Glutamatergic neuron (in vitro differentiated cells): ENCODE measurements at places on chromosomes 4 and X. TPM values are rescaled to one million over a fixed set of nuclear protein-coding genes. Genes with fewer than 3 reads are reported as not detected.
A peak's percentile ranks its signal among the peaks of the same experiment; 100 is the strongest.

DNA sequence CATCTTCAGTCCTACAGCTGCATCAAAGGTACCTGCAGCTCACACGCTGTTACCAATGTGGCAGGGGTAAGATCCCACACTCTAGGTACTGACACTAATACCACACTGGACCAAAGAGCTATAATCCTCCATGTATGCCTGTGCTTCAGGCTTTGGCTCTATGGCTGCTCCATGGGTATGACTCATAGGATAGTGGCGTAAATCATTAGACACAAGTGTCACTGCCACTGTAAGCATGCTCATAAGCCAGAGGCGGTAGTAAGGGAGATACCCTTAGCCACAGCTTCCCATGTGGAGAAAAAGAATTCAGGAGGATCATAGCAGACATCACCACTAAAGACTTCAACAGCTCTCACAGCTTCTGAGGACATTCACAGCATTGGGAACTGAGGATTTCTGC is 287.5 kb downstream of the ACTRT1 start:
- DNase-seq: no peak

DNA sequence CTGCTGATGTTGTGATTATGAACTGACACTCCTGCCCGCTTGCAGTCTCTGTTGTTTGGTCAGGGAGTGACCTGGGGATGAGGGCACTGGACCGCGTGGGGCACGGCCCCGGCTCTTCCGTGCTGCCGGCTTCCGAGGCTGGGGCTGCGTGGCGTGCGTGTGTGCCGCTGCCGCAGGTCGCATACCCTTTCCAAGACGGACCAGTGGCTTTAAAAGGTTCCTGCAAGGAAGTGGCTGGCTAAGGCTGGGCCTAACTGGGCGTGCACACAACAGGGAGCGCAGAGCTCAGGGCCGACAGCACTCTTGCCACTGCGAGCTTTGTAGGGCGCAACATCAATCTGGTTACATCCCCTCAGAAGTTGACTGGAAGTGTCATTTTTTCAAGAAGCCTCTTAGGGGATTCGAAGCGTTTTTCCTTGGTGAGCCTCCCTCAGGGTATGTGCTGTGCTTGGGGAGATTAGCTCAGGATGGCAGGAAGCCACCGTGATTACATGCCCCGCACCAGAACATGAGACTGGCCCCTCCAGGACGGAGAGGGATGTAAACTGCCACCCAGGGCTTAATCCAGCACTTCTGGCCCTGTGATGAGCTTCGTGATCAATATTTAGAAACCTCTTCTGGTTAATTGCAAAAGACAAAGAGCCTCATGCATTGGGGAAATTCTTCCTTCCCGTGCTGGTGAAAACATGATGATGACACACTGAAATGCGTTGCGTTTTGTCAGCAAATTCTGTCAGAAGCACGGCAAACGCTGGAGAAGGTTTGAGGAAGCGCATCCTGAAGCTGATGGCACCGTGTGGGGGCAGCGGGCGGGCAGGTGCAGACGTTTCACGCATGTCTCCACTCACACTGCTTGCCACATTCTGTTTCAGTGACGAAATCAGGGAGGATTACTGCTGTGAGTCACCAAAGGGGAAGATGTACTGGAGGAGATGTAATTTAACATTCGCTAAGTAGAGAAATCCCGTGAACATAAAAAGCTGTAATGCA is 11.1 kb downstream of the MAEA start:
- DNase-seq: no peak

MAGEB3 gene
- total RNA-seq: not detected

- no peak for DNase-seq
Observed at GRCh38 chr4:7399440-7400234, 35.1 kb downstream of the PSAPL1 start.

DDX53 gene
- total RNA-seq: not detected

- no peak for DNase-seq
Observed at GRCh38 chr4:94767446-94767845, 9.7 kb downstream of the BMPR1B start.

DNA sequence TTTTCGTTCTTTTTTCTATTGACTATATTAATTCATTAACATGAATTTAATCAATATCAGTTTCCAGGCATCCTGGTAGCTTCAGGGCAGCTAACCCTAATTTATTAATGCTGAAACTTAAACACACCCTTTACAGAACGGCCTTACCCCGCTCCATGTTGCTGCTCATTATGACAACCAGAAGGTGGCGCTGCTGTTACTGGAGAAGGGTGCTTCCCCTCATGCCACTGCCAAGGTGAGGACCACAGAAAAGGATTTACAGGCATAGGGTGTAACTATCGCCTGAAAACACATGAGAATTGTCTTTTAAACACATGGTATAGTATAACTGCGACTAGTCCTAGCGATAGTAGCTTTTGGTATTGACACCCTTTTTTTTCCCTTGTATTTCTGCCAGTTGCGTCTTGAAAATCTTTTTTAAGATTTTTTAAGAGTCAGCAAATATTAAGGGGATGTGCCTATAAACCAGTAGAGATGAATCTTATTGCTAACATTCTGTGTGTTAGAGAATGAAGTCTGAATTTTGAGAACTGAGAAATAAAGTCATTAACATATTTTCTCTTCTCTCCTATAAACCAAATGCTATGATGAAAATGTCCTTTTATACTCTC is 229.0 kb downstream of the ANK2 start:
- DNase-seq: peak; percentile 78

NDUFC1 gene
- 19.4 TPM for total RNA-seq

GRCh38 chr4:7530932-7531639 is 96.4 kb upstream of the PSAPL1 start:
- DNase-seq: no peak

DNA sequence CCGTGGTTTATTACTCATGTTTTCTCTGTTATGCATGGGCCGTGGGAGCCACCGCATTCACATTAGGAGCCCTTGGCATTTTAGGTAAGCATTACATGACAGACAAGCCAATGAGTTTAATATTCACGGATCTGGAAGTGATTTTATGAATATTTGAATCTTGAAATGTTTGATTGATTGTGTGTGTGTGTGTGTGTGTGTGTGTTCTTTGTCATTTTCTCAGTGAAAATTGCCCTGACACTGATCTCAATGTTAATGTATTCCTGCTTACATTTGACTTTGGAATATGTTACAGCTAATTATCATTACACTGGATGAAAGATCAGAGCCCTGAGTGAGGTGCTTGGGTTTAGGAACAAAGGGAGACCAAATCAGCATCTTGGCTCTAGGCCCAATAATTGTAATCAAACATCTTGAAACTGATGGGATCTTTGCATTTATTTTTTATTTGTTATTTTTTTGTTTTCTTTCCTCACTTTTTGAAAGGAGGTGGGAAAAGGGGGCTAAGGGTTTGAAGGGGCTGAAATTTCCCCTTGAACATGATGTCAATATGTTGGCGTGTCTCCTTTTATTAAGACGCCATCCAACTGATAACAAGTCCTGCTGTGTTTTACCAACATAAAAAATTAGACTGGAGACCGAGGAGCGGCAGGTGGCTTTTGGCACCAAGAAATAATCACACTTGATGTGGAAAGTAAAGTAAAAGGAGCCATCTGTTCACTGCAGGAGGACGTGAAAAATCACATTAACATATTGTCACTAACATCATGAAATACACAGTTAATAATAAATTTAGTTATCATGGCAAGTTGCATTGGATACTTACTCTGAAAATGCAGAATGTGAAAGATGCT is 5.2 kb upstream of the GK2 start:
- no peak for DNase-seq

ACE2 gene
- total RNA-seq: not detected

SMR3B gene
- not detected for total RNA-seq

DNA sequence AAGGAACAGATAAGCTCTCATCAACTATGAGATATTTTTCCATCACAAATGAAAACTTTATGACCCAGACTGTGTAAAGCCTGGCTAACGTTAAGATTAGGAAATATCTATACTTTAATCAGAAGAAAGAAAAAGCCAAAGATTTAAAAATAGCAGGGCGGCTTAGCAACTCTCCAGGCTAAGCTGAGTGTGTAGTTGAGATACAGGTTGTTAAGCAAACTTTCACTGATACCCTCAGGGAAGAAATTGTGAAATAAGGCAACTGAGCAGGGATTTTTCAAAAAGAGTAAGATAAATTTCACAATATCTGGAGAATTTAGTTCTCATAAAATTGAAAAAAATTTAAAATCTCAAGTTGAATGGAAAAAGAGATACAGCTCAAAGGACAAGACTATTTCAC is 382.0 kb downstream of the RAPGEF2 start:
- DNase-seq: no peak

GRCh38 chrX:26192204-26192603 is at the start of gene MAGEB6:
MAGEB6 (plus strand) TSS chrX:26192440; CDS start chrX:26193847, 1,407 bp downstream.
- DNase-seq: no peak

GRCh38 chrX:97401154-97401553 is 517.4 kb downstream of the RPA4 start:
- no peak for DNase-seq

DNA sequence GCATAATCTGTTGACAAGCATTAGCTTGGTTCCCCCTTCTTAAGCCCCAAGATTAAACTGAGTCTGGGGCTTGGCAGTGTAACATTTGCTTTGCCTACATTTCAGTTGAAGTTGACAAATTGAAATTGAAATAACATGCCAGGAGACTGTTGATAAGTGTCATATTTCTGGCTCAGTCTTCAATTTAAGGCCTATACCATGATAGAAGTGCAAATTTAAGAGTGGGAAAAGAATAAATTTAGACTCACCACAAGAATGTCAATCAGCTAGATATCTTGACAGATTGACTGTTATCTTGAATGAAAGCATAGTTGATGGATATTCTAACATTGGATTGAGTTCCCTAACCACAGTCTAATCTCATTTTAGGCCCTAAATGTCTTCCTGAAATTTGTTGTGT is 117.6 kb downstream of the MAGEB17 start:
- no peak for DNase-seq

GRCh38 chr4:41267997-41268396 is 11.3 kb downstream of the UCHL1 start:
- DNase-seq: peak; percentile 28

PHKA2 gene
- 13.2 TPM for total RNA-seq
